Muscle of back (tissue), 13 donors: ENCODE measurements at places on chromosomes 2 and 18. TPM values are rescaled to one million over a fixed set of nuclear protein-coding genes. Genes with fewer than 3 reads are reported as not detected.

DNA sequence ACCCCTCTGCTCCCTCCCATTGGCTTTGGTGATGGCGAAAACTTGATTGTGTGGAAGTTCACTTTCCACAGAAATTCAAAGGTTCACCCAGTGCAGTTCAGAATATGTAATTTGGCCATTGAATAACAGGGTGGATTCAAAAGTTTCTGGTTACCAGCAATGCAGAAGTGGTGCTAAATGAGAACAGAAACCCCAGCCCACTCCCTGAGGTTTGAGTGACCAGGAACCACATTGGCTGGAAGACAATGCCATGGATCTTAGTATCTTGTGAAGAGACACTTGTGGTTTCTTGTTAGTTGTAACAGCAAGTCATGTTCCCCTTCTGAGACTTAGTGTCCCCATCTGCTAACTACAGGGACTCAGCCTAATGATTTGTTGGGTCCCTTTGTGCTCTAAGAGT, 49.8 kb downstream of the QPCT start:
- no peak for DNase-seq

DNA sequence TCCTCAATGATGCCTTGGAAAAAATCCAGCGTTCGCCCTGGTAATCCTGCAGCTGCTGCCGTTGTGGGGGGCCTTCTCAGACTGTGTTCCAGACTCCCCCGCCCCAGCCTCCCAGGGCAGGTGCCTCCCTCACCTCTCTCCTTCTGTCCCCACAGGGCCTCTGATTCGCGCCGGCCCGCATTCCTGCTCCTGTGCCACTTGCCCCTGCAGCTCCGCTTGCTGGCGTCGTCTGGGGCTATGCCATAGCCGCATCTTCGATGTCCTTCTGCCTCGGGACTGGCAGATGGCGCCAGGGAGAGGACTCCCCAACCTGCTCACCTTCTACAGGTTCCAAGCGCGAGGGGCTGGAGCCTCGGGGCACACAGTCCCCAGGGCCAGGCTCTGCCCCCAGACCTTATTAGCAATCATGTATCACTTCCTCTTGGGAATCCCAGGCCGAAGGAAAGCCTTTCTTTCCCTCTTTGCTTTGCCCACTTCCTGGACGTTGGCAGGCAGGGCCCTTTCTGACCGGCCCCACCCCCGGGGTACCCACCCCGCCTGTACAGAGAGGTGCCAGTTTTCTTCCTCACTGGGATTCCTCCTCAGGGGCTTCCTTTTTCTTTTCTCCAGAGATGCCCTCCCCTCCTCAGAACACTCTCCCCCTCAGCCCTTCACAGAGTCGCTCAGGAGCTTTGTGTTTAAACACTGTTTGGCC, 4.4 kb downstream of the SPATA3 start:
- no peak for DNase-seq

DNA sequence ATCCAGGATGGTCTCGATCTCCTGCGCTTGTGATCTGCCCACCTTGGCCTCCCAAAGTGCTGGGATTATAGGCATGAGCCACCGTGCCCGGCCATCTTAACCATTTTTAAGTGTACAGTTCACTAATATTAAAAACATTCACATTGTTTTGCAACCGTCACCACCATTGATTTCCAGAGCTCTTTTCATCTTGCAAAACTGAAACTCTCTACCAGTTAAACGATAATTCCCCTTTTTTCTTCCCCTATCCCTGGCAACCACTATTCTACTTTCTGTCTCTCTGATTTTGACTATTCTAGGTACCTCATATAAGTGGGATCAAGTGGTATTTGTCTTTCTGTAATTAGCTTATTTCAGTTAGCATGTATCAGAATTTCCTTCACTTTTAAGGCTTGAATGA, 16.8 kb upstream of the NEUROD1 start:
- no peak for DNase-seq

- DNase-seq, result no peak
Measured at GRCh38 chr2:35356332-35356731, 999.2 kb upstream of the CRIM1 start.

DNA sequence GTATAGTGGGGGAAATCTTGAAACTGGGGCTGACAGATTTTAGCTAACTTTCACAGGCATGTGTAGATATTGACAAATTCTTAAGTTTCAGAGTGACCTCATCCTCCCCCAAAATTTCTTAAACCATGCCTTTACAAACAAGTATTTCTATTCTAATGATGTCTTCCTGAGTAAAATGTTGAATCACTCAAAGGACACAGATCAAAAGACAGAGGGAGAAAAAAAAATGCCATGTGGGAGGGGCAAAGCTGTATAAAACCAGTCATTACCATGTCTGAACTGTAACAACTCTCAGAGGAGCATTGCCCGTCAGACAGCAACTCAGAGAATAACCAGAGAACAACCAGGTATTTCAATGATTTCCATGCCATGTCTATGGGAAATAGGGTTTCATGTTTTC, at the start of gene SERPINB2:
Gene SERPINB2 (plus strand): TSS at position 282 of the 400 bp plus-strand sequence. CDS start 3,740 bp downstream, outside the sequence.
- no peak for DNase-seq

- DNase-seq, result no peak
Measured at GRCh38 chr2:227504700-227505099, 32.7 kb downstream of the AGFG1 start.

- no peak for DNase-seq
Measured at GRCh38 chr2:24511894-24512293, 20.8 kb downstream of the NCOA1 start.

GRCh38 chr2:182283512-182283911, 143.3 kb downstream of the PDE1A start:
- DNase-seq, result no peak

DNA sequence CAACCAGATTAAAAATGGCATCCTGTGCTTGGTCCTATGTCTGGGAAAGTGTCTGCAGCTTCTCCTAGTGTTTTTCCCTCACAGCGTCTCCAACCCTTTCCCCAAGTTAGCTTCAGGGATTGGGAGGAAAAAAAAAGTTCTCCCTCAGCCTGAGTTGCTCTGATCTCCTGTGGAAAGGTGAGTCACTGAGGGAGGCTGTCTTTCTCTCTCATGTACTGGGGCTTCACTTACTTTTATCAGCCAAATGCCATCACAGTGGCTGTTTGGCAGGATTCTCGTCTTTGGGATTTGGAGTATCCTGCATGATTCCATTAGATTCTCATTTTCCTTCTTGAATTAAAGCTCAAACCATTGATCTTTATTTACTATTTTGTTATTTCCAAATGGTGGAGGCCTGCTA, 18.1 kb downstream of the GTF2A1L start:
- no peak for DNase-seq

DNA sequence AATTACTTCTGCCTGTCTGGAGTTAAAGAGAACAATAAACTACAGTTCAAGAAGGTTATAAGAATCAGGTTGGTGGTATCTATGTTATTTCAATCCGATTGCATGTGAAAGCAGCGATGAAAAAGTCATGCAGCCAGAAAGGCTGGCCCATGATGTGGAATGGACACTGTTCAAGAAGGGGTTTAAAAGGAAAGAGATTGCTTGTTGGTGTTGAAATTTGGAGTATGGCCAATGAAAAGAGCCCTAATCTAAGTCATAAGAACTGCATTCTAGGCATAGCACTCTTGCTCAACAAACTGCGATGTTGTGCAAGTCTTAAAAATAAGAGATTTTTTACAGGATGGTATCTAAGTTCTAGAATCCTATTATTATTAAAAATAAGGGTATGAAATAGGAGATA, 61.3 kb downstream of the EFEMP1 start:
- no peak for DNase-seq

- no peak for DNase-seq
Measured at GRCh38 chr2:102932501-102932900, 170.7 kb downstream of the TMEM182 start.

- DNase-seq, result no peak
Measured at GRCh38 chr2:28348149-28348567, 44.5 kb upstream of the FOSL2 start.

TUBB8B gene
- not detected for polyA plus RNA-seq

ALK gene
- 0.24 TPM for polyA plus RNA-seq

EGR4 gene
- polyA plus RNA-seq, result not detected
